ENCODE measurements at places on chromosomes 2 and 18.

GRCh38 chr2:111121028-111121827 is 514 bp downstream of the BCL2L11 start:
- DNase-seq = peak; percentile 22

GRCh38 chr2:187642498-187642897 is 88.3 kb upstream of the TFPI start:
- DNase-seq = no peak

DNA sequence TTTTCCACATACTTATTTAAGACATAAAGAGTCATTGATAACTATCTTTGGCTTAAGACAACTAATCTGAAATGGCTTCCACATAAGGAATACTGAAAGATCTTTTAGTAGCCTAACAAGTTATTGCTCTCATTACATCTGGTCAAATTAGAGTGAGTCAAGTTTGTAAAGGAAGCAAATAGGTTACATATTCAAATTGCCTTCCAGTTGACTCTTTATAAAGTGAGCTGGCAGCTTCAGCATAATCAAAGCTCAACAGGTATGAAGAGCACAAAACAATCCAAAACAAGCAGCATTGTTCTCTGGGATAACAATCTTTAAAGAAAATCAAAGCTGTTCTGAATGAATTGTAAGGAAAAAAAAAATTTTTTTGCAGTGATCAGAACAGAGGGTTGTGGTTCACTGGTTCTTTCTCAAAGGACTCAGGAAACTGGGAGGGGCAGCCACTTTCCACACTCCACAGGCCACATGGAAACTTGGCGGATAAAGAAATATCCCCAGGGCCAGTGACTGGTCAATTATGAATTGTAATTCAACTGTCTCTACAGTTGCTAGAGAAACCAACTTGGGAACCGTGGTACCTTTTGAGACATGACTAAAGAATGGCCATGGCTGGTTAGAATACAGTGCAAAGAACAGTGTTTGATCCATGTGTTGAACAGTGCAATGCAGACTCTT is 369.3 kb upstream of the KCNH7 start:
- DNase-seq = no peak

GRCh38 chr2:150320608-150321007 is 166.9 kb downstream of the RND3 start:
- DNase-seq = no peak
